ENCODE measurements at places on chromosomes 7 and 10.

DNA sequence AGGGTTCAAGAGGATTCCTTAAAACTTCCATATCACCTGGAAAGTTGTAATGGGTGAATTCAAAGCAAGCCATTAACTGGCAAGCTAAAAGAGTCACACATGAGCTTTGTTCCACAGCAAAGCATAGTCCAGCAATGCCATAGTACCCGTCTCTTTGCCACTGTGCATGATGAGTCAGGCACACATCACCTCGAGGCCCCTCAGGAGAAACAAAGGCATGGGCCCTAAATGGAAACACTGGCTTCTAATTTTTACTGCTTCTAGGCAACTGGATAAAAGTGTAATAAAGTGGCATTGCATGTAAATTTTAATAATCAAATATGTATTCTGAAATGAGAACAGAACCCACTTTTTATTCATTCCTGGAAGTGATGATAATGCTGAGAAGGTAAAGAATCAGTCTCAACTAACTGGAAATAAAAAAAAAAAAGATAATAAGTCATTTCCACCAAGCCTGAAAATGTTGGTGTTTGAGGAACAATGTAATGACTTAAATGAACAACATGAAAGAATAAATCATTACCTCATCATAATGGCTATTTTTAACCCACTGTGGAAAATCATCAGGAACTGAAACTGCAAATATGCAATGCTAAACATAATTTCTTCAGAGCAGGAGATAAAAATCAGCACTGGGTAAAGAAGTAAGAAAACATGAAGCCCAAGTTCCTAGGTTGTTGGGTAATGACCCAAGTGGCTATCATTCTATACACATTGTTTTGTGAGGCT, 104.9 kb downstream of the CDK6 start:
- peak; percentile 82 for DNase-seq

- DNase-seq = no peak
These were observed 20.4 kb upstream of the HILPDA start for GRCh38 chr7:128435327-128435686.

DNA sequence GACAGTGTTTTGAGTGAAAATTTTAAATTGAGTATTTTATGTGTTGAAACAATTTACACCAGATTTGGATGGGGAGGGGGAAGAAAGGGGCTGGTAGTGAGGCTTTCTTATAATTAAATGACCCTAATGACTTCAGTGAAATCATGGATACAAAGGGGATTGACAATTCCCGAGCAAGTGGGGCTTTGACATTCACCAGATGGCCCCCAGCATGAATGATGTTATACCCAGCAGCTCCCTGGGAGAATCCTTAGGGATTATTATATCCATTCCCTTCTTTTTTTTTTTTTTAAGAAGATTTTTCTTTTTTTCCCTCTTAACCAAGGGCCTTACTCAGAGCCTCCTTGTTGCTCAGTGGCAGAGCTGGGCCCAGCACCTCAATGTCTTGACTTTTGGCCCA, 17.9 kb downstream of the PLPP4 start:
- no peak for DNase-seq

GRCh38 chr7:66503551-66504031, 125.1 kb upstream of the KCTD7 start:
- DNase-seq = no peak

- DNase-seq = no peak
These were observed 3.3 kb downstream of the SLC26A3 start for GRCh38 chr7:107799647-107800264.

DNA sequence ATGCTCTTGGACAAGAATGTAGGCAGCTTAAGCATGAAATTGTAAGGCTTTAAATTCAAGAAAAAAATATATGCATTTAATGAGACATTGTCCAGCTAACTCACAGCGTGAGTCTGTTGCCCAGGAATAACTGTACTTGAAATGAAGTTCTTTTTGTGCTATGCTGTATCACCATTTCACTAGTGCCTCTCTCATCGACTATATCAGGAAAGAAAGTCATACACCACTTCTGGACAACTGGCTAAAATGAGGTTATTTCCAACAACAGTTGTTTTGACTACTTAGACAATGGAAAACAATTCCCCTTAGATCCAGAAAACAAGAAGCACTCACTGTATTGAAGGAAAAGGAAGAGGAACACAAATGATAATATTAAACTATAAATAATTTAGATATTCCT, 251.8 kb downstream of the CRPPA start:
- DNase-seq = no peak

- peak; percentile 13 for DNase-seq
These were observed 65.1 kb upstream of the VSTM2A start for GRCh38 chr7:54477083-54477482.
